Pancreas (tissue), 10 donors: ENCODE measurements at places on chromosomes 6 and 20. TPM values are rescaled to one million over a fixed set of nuclear protein-coding genes. Genes with fewer than 3 reads are reported as not detected.

DNA sequence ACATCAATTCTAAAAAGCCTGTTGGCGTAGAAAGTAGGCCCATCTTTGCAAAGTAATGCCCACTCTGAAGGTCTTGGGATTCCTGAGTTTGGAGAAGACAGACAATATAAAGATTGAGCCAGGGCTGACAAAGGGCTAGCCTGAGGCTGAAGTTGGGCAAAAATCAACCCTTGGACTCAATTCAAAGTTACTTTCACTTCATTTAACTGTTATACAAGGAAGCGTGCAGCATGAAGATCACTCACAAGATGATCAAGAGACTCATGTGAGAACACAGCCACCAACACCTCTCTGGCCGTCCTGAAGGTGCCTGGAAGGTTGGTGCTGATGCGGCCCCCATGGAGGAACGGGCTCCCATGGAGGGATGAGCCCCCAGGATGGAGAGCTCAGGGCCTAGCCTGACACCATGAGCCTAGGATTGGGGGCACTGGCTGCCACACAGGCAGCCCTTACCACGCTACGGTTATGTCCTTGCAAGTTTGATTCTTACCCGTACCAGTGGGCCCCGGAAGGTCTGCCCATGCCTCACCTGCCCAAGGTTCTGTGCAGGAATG is 26.6 kb downstream of the FOXC1 start:
- DNase-seq = no peak

The DPPA5 gene
- total RNA-seq = not detected

The ADGRF5 gene
- 2.2 TPM for total RNA-seq

GRCh38 chr20:53654932-53655624 is 61.4 kb upstream of the ZNF217 start:
- no peak for DNase-seq

The CAP2 gene
- total RNA-seq = 3.7 TPM

DNA sequence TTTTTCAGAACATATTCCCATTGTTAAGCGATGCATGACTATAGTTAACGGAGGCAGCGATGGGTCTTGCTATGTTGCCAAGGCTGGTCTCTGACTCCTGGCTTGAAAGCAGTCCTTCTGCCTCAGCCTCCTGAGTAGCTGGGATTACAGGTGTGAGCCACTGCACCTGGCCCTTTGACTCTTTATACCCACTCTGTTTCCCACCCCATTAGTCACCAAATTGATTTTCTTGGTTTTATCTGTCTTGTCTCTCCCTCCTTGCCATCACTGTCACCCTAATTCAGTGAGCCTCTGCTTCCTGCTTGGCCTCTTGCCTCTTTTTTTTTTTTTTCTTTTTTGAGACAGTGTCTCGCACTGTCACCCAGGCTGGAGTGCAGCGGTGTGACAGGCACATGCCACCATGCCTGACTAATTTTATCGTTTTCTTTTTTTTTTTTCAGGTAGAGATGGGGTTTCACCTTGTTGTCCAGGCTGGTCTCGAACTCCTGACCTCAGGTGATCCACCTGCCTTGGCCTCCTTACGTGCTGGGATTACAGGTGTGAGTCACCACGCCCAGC is 31.3 kb downstream of the ZFAND3 start:
- no peak for DNase-seq

The TM9SF4 gene
- 30.2 TPM for total RNA-seq

- no peak for DNase-seq
These were observed 67.8 kb downstream of the THBS2 start for GRCh38 chr6:169185692-169186485.

DNA sequence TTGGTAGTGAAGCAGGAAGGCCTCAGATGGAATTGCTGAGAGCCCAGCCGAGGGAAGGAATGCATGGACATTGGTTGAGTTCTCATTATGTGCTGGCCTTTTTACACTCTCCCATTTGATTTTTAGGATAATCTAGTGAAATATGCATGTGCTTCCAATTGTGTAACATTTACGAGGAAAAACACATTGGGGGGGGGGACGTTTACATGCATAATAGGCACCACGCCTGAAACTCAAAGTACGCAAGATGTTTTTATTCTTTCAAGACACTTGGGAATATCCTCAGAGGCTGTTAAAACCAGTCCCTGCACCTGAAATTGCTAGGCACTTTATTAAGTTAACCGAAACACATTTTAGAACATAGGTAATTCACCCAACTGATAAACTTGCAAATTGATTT is 118.5 kb upstream of the CDH4 start:
- no peak for DNase-seq

The SLC22A16 gene
- not detected for total RNA-seq

- peak; percentile 30 for DNase-seq
These were observed 37.4 kb upstream of the SLC9A8 start for GRCh38 chr20:49775229-49775693.

DNA sequence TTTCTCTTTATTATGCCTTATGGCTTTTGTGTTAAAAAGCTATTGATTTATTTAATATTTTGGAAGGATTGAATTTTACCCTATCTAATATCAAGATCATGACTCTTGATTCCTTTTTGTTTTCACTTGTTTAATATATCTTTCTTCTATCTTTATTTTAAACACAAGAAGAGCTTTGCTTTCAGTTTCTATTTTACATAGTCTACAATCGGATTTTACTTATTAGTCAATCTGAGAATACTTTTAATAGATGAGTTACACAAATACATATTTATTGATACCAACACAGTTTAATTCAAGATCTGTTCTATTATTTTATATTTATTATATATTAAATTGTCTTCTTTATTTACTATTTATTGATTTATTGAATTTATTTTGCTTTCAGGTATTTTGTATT is 218.8 kb downstream of the ESR1 start:
- no peak for DNase-seq

DNA sequence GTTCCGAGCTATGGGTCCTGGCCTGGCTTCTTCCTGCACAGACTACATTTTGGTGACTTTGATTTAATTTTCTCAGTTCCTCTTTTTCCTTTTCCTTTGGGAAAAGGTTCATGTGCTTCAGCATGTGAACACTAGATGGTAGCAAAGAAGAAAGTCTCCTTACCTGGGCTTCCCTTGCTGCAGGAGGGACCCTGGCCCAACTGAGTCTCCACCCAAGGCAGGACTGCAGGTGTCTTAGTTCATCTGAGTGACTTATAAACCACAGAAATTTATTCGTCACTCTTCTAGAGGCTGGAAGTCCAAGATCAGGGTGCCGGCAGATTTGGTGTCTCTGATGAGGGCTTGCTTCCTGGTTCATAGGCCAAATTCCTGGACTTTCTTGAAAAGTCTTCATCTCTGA is 163.2 kb downstream of the SYCP2 start:
- no peak for DNase-seq

- DNase-seq = no peak
These were observed 11.5 kb downstream of the ATXN1 start for GRCh38 chr6:16749516-16750485.

DNA sequence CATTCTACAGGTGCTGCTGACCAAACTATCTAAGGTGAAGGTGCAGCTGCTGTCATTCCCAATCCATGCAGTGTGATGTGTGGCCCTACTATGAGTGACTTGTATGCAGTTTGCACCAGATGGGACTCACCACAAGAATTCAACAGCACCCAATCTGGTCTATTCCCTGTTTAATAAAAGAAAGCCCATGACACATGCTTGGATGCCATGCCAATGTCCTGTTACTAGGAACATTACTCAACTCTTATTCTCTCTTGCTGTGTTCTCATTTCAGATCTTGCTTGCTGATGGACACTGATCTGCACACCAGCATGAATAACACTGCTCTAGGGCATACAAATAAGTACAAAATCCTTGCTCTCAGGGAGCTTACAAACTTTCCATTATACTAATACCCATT is 221.6 kb upstream of the CDYL start:
- DNase-seq = no peak

The PROKR2 gene
- not detected for total RNA-seq

The ID4 gene
- total RNA-seq = 19.4 TPM

DNA sequence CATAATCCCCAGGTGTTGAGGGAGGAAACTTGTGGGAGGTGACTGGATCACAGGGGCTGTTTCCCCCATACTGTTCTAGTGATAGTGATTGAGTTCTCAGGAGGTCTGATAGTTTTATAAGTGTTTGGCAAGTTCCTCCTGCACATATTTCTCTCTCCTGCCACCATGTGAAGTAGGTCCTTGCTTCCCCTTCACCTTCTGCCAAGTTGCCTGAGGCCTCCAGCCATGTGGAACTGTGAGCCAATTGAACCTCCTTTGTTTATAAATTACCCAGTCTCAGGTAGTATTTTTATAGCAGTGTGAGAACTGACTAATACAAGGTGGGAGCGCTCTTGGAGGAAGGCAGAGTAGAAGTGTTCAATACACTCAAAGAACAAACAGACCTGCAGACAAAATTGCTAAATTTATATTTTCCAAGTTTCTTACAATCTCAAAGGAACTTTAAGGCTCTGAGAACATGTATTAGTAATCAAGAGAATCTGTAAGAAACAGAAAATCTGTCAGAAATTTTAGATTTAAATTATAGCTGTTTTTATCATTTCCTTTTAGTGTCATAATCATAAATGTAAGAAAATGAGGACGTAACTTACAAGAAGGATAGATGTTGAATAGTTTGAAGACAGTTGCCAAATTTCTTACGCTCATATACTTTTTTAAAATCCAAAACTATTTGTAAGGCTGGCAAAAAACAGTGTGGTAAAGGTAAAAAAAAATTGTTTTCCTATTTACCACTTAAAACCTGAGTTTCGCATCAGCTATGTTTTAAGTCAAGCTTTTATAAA is 77.7 kb downstream of the ASCC3 start:
- DNase-seq = no peak

The SYNCRIP gene
- 23.3 TPM for total RNA-seq

DNA sequence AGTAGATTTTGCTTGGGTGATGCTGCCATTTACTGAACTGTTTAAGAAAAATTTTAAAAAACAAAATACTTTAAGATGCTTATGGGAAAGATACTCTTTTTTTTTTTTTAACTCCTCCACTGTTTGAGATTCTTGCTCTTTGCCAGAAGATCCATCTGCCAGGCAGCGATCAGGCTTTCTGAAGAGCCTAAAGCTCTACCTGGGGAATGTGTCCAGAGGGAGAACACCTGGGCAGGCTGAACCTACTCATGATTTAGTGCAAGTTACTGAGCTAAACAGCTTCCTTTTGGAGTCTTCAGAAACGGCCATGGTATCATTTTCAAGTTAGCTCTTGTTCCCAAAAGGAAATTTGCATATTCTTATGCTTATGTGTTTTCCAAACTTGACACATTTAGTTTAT is 23.5 kb upstream of the MLIP start:
- DNase-seq = no peak

GRCh38 chr6:7145885-7146828 is 38.4 kb downstream of the RREB1 start:
- DNase-seq = peak; percentile 74

DNA sequence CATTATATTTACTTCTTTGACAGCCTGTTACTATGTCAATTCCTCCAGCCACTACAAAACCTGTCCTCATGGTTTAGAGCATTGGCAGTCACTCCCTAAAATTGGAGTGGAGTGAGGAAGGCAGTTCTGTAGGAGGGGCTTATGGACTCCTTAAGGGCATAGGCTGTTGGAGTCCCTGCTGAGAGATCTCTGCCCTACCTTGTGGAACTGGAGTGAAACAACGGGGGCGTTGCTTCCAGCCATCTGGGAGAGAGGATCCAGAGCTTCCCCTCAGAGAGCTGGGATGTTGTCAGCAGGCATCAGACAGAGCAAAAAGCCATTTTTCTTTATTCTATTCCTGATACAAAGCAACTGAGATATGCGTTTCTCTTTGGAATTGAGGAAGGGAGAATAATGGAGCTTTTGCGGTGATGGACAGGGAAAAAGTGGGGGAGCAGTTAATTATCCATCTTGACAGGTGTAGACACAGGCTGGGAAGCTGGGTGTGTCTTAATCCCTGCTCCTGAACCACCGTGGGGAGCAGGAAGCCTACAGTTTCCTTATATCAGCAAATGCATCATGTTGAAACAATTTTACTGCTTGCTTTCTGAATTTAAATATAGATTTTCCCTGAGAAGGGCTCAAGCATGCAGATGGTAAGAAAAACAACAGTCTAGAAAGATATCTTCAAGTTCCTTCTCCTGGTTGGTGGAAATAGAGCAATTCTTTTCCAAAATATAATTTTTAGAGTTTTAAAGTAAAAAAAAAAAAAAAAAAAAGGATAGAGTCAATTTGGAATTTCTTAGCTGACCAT is 402.5 kb downstream of the PLCB1 start:
- no peak for DNase-seq

DNA sequence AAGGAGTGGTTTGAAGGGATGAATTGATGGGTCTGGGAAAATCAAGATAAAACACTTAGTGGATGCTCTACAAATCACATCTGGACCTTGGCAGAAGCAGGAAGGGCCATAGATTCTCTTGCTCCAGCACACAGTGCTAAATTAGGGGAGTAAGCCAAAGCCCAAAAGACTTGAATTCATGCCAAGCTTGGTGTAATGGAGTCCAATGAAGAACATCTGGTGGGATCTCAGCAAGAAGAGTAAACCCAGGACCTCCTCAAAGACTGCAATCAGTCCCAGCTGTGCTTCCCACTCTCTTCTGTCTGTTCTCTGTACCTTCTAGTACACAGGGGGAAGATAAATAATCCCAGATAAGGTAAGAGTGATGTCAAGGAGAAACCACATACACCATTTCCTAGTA is 683.4 kb downstream of the RNF144B start:
- DNase-seq = no peak

- DNase-seq = no peak
These were observed 37.6 kb downstream of the GOPC start for GRCh38 chr6:117564681-117565080.

The TAGAP gene
- 4.1 TPM for total RNA-seq

DNA sequence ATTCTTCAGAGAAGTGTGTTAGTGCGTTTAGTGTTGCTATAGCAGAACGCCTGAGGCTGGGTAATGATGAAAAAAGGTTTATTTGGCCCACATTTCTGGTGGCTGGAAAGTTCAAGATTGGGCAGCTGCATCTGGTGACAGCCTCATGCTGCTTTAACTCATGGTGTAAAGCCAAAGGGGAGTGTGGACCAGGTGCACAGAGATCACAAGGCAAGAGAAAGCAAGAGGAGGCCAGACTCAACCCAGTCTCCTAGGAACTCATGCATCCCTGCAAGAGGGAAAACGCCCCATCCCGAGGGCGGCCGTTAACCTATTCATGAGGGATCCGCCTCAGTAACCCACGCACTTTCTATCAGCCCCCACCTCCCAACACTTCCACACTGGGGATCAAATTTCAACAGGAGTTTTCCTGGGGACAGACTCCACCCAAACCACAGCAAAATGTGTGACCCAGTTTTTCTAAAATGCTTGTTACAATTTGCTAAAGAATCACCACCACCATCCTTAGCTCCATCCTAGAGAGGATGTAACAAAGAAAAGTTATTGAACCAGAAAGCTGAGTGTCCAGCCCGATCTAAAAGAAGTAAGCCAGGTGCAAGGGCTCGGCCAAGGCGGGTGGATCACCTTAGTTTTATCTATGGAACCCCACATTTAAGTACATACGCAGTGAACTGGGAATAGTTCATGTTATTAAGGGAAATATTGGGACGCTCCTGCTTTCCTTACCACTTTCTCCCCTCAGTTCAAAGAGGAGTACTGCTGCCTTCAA is 164.8 kb downstream of the QKI start:
- DNase-seq = no peak

The SLC4A11 gene
- total RNA-seq = 0.14 TPM

DNA sequence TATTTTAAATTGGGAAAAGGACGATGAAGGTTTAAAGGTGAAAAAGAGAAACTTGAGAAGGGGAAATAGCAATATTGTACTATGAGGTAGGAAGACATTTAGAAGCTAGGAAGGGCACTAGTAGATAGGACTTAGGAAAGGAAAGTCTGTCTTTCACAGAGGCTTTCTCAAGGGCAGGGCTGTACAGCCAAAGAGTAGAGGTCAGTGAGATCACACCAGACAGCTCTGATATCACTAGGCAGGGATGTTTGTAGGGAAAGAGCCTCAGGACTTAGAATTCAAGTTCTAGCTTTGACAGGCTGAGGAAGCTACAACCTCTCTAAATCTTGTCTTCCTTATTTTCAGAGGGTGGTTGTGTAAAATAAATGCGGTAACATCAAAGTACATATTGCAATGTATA is 160.4 kb upstream of the SLC22A16 start:
- DNase-seq = no peak
